Amygdala (tissue), 56 donors: ENCODE measurements at places on chromosomes 1 and 21.

DNA sequence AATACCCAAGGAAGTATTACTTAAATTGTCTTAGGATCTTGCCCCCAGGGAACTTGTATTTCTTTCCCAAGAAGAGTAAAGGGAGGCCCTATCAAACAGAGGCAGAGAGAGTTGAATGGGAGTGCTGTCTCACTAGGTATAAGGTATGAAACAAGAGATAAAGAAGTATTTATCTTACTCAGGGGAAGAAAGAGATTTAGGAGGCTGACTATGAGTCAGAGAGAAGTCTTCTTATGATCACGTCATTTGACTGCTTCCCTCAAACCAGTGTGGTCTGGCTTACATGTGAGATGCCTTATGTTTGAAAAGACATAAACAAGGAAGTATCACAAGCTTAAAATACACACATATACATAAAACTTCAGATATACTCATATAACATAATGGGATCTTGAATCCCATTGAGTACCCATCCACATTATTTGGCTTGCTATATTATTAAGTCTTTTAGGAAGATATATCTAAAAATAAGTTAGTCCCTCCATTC, 29.6 kb downstream of the DUSP10 start:
- no peak for DNase-seq

GRCh38 chr21:34263629-34264028, 100.2 kb upstream of the KCNE2 start:
- DNase-seq: no peak

GRCh38 chr1:24926563-24927249, 3.4 kb downstream of the RUNX3 start:
- DNase-seq: no peak

DNA sequence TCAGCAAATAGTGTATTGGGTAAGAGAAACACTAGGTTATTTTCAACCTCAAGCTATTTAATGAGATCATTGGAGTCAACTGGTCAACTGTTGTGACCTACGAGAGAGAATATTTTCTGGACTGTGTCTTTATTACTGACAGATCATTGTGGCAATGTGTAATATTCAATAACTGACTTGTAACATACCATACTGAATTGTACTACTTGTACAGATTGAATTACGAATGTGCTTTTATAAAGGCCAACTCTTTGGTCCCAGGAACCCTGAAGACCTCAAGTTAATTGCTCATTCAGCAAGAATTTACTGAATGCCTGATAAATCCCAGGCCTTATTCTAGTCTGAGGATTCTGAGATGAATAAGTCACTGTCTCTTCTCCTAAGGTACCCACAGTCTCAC, 56.1 kb upstream of the CAMK1G start:
- no peak for DNase-seq

GRCh38 chr1:28899267-28899666, 15.1 kb upstream of the EPB41 start:
- no peak for DNase-seq

- no peak for DNase-seq
These were observed 9.4 kb upstream of the KCNC4 start for GRCh38 chr1:110200666-110201065.

DNA sequence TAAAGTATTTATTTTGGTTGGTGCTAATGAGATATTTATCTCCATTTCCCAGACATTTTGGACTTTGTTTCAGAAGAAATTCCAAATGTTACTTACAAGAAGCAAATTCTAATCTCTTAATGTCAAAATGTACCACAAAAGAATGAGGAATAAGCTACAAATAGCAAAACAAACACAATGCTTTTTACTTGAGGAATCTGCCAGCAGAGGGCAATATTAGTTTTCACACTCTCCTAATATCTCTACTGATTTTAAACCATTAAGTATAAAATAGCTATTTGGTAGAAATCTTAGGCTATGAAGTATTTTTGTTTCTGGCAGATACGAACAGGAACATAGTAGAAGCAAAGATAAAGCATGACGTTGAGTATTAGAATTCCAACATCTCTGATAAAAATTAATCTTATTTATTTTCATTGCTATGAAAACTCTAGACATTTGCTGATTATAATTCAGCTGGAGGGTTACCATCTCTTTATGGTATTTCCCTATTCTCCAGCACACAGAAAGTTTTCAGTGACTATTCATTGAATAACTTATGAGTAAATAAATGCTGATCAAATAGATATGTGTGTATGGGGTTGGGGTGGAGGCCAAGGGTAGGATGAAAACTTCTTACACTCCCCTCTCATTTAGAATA, 13.4 kb upstream of the HMCN1 start:
- no peak for DNase-seq

- DNase-seq: no peak
These were observed 63.2 kb downstream of the CASQ2 start for GRCh38 chr1:115705085-115705951.

GRCh38 chr1:183304440-183305107, 113.6 kb downstream of the NMNAT2 start:
- no peak for DNase-seq

- no peak for DNase-seq
These were observed at the start of gene GNG4 for GRCh38 chr1:235649368-235650163. Gene GNG4, minus strand, starts transcription at chr1:235649784. Its CDS starts 65,946 bp downstream, at chr1:235583838.

- no peak for DNase-seq
These were observed 209.9 kb upstream of the CSF3R start for GRCh38 chr1:36692465-36693160.

DNA sequence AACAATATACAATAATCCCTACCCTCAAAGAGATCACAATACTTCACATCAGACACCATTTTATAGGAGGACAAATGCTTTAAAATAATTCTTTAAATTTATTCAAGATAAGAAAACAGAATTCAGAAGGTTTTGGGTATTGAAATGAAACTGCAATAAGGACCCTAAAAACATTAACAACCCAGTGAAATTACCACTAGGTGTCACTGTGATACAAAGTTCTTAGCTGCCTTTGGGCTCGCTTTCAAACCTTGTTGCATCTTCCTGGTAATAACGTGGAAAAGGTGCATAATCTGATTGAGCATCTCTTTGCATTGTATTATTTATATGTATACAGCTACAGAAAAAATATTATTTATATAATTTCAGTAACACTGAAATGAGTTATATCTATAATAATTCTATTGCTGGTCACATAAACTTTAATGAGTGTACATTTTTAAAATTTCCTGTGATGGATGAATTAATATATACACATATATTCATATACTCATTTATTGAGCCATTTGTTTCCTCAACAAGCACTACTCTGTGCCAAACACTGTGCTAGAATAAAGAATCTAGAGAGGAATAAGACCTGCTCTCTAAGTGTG, 185.2 kb downstream of the FAF1 start:
- no peak for DNase-seq

DNA sequence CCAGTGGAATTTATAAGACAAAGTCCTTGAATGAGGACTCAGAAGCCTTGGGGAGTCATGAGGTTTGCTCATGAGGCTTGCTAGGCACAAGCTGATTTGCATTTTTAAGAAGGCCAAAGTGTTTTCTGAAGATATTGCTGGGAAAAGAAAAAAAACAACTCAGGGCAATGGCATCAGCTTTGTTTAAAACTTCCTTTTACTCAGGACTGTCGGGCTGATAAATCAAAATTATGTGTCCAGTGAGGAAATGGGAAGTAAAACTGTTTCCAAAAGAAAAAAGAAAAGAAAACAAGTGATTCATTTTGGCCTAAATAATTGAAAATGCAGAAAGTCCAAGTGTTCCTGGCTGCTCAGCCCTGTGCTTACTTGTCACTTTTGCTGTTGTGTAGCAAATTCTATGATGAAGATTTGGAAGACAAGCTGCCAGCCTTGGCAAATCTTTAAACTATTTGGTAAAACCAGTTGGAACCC, 282.4 kb downstream of the HLX start:
- no peak for DNase-seq
